ENCODE measurements at places on chromosomes 16 and 17.

DNA sequence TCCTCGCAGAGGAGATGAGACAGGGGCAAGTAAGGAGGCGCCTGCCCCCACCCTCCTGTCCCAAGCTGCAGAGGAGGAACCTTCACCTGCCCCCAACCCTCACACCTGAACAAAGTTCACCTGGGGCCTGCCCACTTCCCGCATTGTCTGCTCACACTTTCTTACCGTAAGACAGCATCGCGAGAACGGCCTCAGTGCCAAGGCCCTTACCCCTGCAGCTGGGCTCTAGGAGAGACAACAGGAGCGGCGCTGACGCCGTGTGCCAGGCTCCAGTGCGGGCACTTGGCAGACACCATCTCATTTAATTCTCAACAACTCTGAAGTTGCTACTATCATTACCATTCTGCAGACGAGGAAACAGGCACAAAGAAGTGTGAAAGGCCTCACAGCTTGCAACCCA is 4.1 kb downstream of the NAT9 start:
- no peak for DNase-seq

GRCh38 chr17:79036596-79036995 is 12.6 kb downstream of the C1QTNF1 start:
- peak; percentile 79 for DNase-seq

DNA sequence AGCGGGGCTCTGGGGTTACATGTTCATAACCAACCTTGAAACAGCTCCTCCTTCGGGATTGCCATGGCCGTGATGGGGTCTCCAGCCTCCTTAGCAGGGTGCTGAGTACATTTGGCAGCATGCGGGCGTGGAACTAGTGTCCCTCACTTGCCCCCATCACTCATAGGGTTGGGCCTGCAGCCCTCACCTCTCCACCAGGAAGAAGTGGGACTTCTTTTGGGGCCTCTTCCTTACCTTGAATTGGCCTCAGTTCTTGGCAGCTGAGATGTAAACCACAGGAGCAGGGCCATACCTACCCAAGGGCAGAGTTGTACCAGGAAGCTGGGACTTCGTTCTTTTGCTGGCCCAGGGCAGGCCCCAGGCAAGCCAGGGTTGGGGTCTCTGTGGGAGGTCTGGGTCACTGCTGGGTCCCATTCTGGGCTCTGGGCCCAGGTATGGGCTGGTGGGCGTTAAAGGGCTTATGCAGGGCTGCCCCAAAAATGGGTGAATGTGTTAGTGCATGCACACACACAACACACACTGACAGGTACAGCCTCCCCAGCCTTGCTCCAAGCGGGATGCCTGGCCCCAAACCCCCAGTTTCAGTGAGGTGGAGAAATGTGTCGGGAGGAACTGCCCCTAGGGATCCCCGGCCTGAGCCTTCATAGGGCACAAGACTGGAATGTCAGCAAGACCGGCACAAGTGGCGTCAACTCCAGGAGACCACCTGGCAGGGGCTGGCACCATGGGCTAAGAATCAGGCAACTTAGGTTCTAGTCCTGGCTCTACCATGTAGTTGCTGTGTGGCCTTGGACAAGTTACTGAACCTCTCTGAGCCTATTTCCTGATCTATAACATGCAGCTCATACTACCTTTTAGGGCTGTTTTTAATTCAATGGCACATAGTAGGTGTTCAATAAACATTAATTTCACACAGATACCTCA is 3.9 kb upstream of the KRT15 start:
- DNase-seq: no peak

DNA sequence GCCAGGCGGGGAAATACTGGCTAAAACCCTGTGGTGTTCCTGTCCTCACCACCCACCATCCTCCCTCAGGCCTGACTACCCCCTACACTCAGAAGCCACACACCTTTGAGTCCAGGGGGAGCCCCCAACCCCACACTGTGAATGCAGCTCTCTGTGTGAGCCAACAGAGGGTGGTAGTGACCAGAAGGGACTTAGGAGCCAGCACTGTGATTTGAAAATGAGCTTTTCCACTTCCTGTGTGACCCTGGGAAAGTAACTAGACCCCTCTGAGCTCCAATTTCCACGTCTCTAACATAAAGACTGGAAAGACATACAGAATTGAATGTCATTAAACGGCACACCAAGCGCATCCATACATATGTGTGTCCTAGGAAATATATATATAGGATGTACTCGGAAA is 58.7 kb downstream of the SDK2 start:
- DNase-seq: no peak

- peak; percentile 68 for DNase-seq
These were observed 79.0 kb upstream of the SMURF2 start for GRCh38 chr17:64741038-64741641.

- DNase-seq: no peak
These were observed at the start of gene CLEC3A for GRCh38 chr16:78022347-78023060. TSS of gene CLEC3A (plus strand) at chr16:78022548. CDS start at chr16:78022627, 79 bp downstream.

- no peak for DNase-seq
These were observed 40.1 kb downstream of the SREBF1 start for GRCh38 chr17:17796787-17797061.

GRCh38 chr17:8249621-8250500 is 772 bp downstream of the PFAS start:
- DNase-seq: no peak

GRCh38 chr17:2792366-2793169 is 3.7 kb upstream of the RAP1GAP2 start:
- DNase-seq: no peak

DNA sequence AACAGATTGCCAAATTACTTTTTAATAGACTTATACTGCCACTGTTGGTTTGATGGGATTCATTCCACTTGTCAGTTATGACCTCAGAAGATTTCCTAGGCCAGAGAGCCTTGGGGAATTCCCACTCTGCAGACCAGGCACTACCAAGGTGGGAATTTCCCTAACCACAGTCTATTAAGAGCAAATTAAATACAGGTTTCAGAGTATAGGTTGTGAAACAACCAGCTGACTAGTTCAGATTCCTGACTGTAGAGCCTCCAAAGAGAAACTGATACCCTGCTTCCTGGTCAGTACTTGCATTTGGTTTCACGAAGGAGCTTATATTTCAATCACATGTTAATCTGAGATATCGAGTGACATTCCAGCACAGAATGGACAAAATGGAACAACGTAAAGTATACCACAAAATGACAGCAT is 186.5 kb downstream of the STX8 start:
- DNase-seq: peak; percentile 96

DNA sequence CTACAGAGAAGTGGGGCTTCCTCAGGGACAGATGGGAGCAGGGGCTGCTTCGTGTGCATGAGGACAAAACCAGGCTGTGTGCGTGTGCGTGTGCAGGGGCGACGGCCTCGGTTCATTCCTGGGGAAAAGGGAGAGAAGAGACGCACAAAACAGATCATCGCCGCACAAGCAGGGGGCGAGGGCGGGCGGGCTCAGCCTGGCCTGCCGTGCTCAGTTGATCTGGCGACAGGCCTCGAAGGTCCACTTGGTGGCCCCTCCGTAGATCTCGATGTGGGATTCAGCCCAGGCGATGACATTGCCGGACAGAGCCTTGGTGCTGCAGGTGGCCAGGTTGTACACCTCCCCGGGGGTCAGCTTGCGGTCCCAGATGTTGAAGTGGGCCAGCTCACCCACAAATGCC is 5.8 kb downstream of the NPTX1 start:
- DNase-seq: no peak

DNA sequence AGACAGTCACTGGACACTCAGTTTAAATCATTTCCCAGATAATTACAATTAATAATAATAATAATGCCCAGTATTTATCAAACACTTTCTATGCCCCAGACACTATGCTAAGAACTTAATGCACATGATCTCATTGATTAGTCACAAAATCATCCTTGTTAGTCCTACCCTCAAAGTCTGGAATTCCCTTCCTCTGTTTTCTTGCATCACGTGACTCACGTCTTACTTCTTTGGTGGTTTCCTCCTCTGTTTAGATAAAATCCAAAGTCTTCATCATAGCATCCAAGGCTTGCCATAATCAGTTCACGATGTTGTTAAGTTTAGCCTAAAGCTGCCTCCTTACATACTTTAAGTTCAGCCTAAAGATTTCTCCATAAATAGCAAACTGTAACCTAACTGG is 471.9 kb downstream of the PMP22 start:
- DNase-seq: peak; percentile 87

DNA sequence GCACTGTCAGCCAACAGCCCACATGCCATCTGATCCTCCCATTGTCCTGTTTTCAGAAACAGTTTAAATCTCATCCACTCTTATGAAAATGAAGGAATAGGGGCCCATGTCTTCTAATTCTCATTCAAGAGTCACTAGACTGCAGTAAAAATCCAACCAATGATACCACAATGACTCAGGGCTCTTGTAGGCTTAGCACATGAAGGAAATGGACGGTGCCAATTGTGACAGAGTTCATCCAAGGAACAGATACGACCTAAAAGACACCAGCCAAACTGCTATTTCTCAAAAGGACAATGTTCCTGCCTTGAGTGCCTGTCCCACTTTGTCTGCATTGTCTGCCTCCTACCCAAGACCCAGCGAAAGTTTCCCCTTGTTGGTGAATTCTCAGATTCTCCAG is 204.8 kb upstream of the COX10 start:
- DNase-seq: peak; percentile 73

- no peak for DNase-seq
These were observed at the start of gene SNX20 for GRCh38 chr16:50681021-50681885. TSS of gene SNX20 (minus strand) at chr16:50681312. CDS start at chr16:50677526, 3,786 bp downstream.

DNA sequence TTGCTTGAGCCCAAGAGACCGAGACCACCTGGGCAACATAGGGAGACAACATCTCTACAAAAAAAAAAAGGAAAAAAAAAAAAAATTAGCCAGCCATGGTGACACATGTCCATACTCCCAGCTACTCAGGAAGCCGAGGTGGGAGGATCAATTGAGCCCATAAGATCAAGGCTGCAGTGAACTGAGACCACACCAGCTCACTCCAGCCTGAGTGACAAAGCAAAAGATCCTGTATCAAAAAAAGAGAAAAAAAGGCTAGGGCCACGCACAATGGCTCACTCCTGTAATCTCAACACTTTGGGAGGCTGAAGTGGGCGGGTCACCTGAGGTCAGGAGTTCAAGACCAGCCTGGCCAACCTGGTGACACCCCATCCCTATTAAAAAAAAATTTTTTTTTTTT is 13.8 kb downstream of the SUMO2 start:
- no peak for DNase-seq

- DNase-seq: peak; percentile 69
These were observed 112.9 kb upstream of the HAS3 start for GRCh38 chr16:68992521-68992920.

- DNase-seq: peak; percentile 18
These were observed 1.7 kb downstream of the RPRML start for GRCh38 chr17:46977348-46977747.

Data from fibroblast of skin of abdomen (primary cell).